H1 (cell line): ENCODE measurements at places on chromosomes 16 and 17. TPM values are rescaled to one million over a fixed set of nuclear protein-coding genes. Genes with fewer than 3 reads are reported as not detected.

Gene KIF18B
- total RNA-seq: 58.1 and 59.4 TPM in 2 replicates

DNA sequence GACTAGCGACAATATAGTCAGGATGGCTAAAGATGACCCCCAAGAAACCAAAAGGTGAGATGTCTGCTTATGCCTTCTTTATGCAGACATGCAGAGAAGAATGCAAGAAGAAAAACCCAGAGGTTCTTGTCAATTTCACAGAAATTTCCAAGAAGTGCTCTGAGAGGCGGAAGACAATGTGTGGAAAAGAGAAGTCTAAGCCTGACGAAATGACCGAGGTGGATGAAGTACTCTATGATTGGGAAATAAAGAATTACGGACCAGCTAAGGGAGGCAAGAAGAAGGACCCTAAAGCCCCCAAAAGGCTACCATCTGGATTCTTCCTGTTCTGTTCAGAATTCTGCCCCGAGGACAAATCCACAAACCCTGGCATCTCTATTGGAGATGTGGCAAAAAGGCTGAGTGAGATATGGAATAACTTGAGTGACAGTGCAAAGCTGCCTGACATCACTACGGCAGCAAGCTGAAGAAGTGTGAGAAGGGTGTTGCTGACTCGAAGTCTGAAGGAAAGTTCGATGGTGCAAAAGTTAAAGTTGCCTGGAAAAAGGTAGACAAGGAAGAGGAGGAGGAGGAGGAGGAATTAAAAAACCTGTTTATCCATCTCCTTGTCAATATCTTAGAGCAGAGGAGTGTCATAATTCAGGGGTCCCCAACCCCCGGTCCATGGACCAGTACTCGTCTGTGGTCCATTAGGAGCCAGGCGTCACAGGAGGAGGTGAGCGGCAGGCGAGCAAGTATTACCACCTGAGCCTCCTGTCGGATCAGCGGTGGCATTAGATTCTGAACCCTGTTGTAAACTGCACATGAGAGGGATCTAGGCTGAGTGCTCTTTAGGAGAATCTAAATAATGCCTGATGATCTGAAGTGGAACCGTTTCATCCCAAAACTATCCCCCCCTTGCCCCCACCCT lies 25.1 kb upstream of the ADGRG1 start:
- no peak for DNase-seq

Gene MT1M
- not detected in 2 replicates for total RNA-seq

DNA sequence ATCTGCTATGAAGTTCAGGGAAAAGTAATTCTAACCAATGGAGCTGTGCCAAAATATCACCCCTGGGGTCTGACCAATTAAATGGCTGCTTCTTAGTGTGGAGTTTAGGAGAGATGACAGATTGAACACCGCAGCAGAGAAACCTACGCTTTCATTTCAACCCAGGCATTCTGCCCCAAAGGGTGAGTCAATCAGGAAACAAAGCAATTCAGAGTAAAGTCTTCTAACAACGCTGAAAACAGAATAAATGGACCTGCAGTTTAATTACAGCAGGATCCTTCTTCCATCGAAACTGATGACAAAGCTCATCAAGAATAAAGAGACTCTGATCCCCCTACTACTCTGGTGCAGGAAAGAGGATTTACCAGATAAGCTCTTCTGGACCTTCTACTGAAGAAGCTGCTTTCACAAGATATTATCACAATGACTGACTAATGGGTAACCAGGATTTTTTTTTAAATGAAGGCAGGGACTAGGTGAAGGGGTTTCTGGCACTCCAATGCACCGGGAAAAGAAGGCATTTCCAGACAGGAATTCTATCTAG lies 16.7 kb downstream of the RFFL start:
- DNase-seq: no peak

Gene ABCC6
- 1.3 and 1.8 TPM in 2 replicates for total RNA-seq

Gene QPRT
- total RNA-seq: 102 and 106 TPM in 2 replicates

Gene INCA1
- 1.1 and 1.4 TPM in 2 replicates for total RNA-seq

DNA sequence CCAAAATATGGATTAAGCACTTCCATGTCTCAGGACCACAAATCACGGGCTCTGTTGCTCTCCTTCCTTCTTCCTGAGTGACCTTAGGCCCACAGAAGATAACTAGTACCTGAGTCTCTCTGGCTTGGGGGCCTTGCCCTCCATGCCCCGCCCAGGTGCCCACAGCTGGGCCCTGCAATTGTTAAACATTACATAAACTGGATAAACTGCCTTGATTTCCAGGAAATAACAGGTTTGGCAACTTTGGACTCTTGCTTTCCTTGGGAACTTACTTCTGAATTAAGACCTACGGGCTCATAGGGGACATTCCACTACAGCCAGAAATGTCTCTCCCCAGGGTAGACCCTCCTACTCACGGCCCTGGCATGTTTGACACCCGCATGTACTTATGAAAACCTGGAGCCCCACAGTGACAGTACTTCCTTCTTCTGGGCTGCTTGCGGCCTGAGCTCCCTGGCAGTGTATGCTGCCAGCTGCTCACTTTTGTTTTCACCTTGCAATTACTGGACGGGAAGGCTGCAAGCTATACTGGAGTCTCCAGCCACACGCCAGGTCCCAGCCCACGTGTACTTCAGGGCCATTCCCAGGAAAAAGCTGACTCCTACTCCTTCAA lies 2.3 kb upstream of the UBALD2 start:
- DNase-seq: no peak

- DNase-seq: no peak
These were observed 33.7 kb downstream of the ADCY9 start for GRCh38 chr16:4082474-4083044.

DNA sequence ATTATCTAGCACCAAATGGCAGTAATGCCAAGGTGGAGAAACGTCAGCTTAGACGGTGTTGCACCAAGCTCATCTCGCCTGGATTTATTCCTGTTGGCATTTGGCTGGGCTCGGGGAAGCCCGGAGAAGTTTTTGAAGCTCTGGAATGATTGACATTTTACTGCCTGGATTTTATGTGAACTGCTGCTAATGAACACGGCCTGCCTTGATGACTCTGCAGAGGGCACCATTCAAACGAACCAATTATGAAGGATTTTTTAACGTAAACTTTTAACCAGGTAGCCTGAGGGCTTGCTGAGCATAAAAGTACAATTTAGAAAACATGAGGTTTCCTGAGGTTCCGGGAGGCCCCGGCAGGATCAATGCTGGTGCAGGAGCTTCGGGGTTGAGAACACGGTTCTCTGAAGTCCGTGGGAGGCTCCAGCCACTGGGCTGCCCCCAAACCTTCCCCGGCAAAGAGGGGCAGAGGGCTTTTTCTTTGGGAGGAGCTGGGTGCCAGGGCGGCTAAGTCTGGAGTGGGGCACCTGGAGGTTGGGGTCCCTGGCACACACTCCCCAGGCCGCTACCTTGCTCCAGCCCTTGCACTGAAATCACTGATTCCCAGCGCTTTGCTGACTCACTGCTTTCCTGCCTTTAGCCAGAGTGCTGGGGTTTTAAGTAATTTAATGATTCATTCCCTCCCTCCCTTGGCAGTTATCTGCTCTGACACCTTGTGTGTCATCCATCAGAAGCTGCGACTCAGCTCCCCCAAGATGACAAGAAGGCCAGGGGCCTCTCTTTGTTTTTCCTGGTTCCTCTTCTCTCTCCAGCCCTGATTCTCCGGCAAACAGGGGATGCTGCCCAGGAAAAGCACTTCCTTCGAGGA lies 161.2 kb upstream of the IRX3 start:
- DNase-seq: no peak

DNA sequence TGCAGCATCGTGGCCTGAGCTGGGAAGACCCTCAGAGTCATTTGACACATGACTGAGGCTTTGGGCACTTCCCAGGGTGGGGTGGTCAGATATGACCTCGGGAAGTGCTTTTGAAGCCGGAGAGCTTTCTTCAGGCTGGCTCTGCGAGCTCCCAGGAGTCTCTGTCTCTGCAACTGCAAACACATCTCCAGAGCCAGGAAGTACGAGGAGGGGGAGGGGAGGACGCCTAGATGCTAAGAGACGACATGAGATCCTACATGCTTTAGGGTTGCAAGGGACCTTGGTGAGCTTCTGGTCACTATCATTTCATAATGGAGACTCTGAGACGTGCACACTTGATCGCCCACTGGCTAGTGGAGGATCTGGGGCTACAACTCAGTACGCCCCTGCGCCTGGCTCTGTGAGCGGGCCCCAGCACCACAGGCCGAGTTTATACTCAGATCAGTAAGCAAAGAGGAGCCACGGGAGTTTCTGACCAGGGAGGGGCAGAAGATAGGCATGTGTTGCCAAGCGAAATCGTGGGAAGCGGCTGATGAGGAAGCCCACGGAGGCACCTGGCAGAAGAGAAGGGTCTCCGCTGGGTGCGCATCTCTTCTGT lies 527 bp upstream of the MGAT5B start:
- no peak for DNase-seq

- DNase-seq: no peak
These were observed 74.7 kb upstream of the NKD1 start for GRCh38 chr16:50473356-50473945.

DNA sequence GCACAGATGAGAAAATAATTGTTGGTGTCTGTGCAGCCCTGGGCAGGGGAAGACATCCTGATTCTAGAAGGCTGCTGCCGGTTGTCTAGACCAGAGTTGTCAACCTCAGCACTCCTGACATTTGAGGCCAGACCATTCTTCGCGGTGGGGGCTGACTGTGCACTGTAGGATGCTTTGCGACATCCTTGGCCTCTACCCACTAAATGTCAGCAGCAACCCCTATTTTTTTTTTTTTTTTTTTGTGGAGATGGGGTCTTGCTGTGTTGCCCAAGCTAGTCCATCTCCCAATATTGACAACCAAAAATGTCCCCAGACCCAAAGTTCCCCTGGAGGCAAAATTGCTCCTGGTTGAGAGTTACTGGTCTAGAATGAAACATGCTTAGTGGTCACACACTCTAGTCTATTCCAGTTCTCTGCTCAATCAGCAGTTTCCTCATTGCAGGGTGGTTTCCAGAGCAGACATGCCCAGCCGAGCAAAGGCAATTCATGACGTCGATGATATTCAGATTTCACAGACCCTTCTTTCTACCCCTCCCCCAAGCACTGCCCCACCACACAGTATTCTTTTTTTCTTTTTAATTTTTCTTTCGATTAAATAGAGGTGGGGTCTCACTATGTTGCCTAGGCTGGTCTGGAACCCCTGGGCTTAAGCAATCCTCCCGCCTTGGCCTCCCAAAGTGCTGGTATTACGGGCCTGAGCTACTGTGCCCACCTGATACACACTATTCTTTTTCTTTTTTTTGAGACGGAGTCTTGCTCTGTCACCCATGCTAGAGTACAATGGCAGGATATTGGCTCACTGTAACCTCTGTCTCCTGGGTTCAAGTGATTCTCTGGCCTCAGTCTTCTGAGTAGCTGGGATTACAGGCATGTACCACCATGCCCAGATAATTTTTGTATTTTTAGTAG lies 9.0 kb downstream of the C17orf99 start:
- no peak for DNase-seq

DNA sequence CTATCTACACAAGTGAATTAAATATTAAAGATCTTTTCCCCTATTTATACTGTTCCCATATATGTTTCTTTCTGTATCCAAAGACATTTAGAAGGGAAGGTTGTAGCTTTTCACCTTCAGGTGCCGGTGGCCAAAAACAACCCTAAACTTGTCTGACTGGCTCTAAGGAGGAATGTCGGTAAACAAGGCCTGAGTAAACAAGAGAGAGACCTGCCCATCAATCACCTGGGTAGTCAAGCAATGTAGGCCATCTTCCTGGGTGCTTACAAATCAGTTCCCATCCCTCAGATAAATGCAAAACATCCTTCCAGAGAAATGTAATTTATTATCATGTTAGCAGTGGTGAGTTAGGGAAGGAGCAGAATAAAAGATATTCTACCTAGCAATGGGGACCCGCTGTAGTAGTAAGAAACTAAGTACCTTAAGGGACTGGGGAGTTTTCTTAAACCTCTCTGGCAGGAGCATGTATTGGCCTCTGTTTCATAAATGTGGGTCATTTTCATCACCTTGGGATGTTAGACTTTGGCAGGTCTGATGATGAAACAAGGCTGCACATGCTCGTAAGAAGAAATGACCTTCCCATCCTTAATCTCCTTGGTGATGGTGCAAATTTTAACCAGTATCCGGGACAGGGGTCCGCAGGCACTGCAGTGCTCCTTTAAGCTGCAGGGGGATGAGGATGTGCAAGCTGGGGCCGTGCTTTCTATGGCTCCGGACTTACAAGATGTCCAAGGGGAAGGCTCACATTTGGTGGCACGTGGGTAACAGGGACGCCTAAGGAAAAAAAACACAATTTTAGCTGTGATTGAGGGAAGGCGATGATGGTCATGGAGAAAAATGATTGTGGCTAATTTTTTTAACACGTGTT lies 8.4 kb downstream of the KRT39 start:
- no peak for DNase-seq

GRCh38 chr16:78179666-78180065 lies 80.2 kb downstream of the WWOX start:
- DNase-seq: no peak

GRCh38 chr17:44197980-44198720 lies 1.5 kb downstream of the ATXN7L3 start:
- DNase-seq: no peak

Gene SLC6A2
- total RNA-seq: 0.40 TPM in 1 of 2 replicates, not detected in the other

DNA sequence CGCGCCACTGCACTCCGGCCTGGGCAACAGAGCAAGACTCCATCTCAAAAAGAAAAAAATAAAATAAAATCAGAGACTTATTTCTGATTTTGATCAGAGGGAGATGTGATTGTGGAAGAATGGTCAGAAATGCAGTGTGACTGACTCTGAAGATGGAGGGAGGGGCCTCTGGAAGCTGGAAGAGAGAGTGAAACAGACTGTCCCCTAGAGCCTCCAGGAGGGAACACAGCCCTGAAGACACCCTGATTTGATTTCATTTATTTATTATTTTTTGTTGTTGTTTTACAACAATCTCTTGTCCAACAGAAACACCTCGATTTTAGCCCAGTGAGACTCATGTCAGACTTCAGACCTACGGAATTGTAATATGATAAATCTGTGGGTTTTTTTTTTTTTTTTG lies 26.1 kb downstream of the BCL7C start:
- no peak for DNase-seq

Gene HAP1
- 3.6 and 3.8 TPM in 2 replicates for total RNA-seq

DNA sequence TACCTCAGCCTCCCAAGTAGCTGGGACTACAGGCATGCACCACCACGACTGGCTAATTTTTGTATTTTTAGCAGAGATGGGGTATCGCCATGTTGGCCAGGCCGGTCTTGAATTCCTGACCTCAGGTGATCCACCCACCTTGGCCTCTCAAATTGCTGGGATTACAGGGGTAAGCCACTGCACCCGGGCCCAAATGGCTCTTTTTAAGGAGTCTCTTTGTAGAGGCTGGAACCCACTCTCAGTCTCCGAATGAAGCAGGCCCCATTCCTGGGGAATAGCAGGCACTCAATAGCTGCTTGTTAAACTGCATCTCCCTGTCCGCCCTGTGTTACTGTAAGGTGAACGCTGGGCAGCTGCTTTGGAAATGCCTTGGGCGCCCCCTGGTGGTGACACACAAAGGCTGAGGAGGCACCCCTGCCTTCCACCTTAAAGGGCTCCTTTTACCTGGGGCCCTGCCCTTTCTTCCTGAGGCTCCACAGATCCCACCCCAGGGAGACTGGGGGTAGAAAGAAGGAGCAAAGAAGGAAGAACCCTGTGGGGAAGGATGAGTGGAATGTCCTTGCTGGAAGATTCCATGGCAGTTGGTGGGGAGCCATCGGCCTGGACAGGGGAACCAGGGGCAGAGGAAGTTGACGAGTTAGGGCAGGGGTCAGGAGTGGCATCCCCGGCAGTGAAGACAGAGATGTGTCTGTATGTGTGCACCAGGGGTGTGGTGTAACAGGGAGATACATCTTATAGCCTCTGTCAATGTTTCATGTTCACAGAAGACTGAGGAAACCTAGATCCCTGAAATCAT lies 6.1 kb upstream of the SP2 start:
- DNase-seq: peak; percentile 97

Gene KRT33B
- total RNA-seq: not detected in 2 replicates
